Esophagus muscularis mucosa (tissue), 4 donors: ENCODE measurements at places on chromosomes 5 and 9. TPM values are rescaled to one million over a fixed set of nuclear protein-coding genes. Genes with fewer than 3 reads are reported as not detected.

GRCh38 chr5:120160124-120160895, 303.8 kb upstream of the PRR16 start:
- DNase-seq: no peak

DNA sequence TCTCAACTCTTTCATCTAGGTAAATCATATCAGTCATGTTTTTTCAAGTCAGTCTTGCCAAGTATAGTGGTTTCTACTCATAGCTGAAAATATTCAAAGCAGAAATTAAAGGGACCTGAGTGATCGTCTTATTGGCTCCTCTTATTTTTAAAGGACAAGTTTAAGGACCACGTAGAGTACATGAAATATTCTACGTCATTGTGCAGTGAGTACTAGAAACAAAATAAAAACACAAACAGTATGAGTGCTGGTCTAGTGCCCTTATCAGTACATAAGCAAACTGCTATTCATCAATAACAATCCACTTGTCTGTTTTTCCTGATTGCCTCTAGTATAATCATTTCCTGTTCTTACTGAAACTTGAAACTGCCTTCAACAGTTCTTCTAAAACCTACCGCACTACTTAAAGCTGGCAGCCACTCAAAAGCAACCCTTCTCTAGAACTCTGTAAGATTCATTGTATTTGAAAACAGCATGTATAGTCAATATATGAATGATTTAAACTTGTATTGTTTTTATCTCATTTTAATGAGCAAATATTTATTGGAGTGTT, 853.7 kb downstream of the TAF11L14 start:
- no peak for DNase-seq

Gene PRUNE2
- 709 TPM for total RNA-seq

DNA sequence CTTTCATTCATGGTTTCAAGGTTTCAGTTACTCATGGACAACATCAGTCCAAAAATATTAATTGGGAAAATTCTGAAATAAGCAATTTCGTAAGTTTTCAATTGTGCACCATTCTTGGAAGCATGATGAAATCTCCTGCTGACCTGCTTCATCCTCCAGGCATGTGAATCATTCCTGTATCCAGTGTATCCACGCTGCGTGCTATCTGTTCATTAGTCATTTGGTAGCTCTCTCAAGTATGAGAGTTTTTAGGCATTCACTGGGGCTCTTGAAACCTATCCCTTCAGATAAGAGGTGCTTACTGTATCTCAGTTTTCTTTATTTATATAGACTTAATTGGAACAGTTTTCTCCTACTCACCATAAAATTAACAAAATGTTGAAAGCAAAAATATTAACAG, 293.0 kb downstream of the CDH12 start:
- no peak for DNase-seq

GRCh38 chr9:20305452-20305851, 316.8 kb downstream of the MLLT3 start:
- no peak for DNase-seq

DNA sequence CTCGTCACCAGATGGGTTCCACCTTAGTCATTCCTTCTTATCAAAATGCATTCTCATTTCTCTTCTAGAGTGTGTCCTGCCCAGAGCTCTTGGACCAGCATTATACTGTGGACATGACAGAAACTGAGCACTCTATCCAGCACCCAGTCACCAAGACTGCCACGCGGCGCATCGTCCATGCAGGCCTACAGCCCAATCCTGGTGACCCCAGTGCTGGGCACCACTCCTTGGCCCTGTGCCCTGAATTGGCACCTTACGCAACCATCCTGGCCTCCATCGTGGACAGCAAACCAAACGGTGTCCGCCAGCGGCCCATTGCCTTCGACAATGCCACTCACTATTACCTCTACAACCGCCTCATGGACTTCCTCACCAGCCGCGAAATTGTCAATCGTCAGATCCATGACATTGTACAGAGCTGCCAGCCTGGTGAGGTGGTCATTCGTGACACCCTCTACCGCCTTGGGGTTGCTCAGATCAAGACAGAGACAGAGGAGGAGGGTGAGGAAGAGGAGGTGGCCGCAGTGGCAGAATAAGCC, 34.6 kb downstream of the CSF1R start:
- DNase-seq: no peak

Gene F12
- total RNA-seq: not detected

DNA sequence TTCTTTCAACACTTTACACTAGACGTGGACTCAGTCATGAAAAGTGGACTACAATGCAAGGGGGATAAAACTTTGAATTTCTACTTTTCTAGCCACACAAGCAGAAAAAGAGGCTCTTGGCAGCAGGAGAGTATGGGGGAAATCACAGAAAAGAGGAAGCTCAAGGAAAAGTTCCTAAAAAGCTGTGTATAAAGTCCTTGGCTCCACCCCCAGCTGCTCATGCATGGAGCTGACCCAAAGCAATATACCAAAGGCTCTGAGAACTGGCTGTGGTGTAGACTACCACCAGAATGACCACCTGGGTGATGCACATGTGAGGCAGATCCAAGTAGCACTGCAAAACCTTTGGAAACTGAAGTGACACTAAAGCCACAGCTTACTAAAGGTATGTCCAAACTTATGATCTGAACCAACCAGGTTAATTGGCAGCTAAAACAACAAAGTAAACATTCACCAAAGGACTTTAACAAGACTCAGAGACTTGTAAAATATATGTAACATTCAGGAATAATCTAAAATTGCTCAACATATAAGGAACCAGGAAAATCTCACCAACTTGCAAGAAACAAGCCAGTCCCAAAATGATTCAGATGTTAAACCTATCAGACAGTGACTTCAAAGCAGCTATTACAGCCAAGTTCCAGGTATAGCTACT, 55.5 kb upstream of the RASGRF2 start:
- DNase-seq: peak; percentile 68

Gene BTNL9
- 30.6 TPM for total RNA-seq

- no peak for DNase-seq
Observed at GRCh38 chr5:137291436-137291835, 207.7 kb downstream of the SPOCK1 start.
